ENCODE measurements at places on chromosomes 1 and 21.

DNA sequence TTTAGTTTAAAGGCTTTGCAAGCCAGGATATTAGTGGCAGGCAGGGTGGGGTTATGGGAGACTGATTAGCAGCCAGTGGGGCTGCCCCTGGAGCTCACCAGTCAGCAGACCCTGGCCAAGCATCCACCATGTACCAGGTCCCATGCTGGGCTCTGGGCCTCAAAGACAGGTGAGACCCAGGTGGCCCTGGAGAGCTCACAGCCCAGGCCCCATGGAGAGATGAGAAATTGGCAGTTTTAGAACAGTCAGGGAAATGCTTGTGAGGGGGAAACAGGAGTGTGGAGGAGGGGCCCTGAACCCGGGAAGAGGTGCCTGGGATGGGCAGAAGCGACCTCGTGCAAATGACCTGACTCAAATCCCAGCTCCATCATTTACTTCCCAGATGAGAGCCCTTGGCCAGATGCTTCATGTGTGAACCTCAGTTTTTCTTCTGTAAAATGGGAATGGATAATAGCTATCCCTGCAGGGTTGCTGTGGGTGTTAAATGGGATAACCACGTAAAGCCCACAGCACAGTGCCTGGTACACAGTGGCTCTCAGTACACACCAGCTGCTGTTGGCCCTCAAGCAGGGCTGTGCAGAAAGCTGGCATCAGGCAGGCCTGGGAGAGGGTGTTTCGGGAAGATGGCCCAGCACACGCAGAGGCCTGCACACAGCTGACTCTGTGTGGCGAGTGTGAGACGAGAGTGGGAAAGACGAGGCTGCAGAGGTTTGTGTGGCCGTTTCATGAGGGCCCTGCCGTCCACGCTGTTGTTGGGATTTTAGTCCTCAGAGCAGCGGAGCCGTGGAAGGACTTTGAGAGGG lies 518.5 kb downstream of the PTPRU start:
- DNase-seq, result no peak

- DNase-seq, result no peak
Observed at GRCh38 chr1:75136195-75136815, 2.1 kb downstream of the LHX8 start.

- no peak for DNase-seq
Observed at GRCh38 chr1:89697383-89697782, 64.5 kb downstream of the LRRC8C start.

DNA sequence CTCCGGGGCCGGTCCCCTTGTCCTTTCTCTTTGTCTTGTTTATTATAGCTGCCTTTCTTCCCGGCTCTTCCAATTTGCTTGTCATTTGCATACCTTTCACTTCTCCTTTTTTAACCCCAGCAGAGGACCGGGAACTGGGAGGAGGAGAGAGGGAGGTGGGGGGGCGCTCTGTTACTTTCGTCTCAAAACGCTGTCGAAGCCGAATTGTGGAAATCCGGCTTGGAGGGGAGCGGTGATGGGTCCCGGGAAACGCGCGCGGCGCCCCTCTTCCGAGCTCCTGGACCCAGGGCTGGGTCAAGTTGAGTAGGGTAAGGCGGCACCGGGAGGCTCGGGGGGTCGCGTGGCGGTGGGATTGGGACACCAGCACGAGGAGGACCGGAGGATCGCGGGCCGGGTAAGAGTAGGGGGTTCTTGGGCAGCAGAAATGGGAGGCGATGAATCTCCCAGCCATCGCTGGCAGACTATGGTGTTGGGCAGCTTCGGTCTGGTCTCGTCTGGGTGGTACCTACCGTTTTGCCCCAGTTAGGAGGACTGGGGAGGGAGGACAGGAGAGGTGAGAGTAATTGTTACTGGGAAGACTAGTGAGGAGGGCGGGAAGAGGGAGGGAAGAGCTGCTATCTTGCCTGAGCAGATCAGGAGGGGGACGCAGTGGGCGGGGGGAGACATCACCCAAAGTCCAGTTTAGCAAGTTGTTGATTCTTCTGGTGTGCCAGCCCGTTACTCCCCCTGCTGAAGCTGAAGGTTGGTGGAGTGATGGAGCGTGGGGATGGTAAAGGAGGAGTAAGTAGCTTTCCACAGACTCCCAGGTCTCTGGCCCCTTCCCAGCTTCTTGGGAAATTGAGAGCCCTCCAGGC lies 1.5 kb downstream of the PROX1 start:
- DNase-seq, result no peak

- no peak for DNase-seq
Observed at GRCh38 chr1:192311281-192311680, 5.5 kb upstream of the RGS21 start.

GRCh38 chr21:35922618-35923017 lies 137.7 kb downstream of the SETD4 start:
- DNase-seq, result no peak

DNA sequence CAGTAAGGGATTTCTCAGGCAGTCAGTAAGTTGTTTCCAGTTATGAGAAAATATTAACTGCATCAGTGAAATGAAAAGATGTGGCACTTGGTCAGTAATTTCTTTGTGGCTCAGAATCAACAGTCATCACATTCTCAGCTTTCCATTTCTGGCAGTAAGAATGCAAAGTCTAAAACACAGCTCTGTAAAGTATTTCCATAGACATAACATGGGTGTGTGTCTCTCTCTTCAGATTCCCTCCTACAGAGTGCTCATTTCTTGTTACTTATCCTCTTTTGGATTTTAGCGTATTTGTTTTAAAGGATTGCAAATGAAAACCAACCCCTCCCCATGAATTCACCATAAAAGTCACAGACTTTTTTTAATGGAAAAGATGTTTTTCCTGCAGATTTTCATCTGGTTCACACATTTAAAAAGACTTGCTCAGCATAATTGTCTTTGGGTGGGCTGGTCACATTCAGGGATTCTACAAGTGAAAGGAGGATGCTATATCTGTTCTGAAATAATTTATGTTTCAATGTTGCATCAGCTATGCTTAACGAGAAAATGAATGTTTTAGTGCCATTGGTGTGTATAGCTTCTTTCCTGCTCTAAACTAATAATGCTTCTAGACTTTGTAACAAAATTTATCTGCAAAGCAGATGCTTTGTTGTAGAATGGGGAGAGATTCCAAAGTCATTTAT lies 34.6 kb upstream of the CD55 start:
- DNase-seq, result no peak

- no peak for DNase-seq
Observed at GRCh38 chr1:114289824-114290223, 136.2 kb upstream of the SYT6 start.

GRCh38 chr1:222919478-222919865 lies 104.6 kb downstream of the DISP1 start:
- no peak for DNase-seq

GRCh38 chr1:176983731-176984130 lies 180.8 kb downstream of the ASTN1 start:
- DNase-seq, result no peak

- no peak for DNase-seq
Observed at GRCh38 chr1:26302733-26303405, 3.6 kb downstream of the UBXN11 start.

- DNase-seq, result no peak
Observed at GRCh38 chr1:209736490-209737117, 19.2 kb upstream of the TRAF3IP3 start.

- no peak for DNase-seq
Observed at GRCh38 chr1:29962831-29963247, 726.5 kb downstream of the PTPRU start.

DNA sequence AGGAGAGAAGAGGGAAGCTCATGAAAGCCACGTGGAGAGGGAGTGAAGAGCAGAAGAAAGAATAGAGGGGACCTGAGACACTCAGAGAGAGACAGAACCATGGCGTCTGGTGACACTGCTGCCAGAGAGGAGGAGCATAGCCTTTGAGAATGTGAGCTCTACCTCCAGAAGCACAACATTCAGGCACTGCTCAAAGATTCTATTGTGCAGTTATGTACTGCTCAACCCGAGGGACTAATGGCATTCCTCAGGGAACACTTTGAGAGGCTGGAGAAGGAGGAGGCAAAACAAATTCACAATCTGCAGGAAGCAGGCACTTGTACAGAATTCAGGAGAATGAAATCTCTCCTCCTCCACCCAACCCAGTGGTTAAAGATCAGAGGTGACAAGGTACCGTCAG lies 45.1 kb downstream of the BTBD8 start:
- no peak for DNase-seq

- no peak for DNase-seq
Observed at GRCh38 chr1:201272799-201273198, 10.5 kb upstream of the PKP1 start.

DNA sequence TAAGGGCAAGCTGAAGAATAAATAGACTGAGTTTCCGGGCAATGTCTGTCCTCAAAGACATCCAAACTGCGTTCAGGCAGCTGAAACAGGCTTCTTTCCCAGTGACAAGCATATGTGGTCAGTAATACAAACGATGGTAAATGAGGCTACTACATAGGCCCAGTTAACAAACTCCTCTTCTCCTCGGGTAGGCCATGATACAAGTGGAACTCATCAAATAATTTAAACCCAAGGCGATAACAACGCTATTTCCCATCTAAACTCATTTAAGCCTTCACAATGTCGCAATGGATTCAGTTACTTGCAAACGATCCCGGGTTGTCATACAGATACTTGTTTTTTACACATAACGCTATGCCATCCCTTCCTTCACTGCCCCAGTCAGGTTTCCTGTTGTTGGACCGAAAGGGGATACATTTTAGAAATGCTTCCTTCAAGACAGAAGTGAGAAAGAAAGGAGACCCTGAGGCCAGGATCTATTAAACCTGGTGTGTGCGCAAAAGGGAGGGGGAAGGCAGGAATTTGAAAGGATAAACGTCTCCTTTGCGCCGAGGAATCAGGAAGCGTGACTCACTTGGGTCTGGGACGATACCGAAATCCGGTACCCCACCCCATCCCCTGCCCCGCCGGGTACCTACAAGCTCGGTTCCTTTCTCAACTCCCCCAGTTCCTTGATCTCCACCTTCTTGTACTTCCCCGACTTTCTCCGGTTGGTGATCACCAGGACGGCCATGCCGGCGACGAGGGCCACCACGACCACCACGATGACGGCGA lies 1.3 kb downstream of the TACSTD2 start:
- DNase-seq, result no peak

DNA sequence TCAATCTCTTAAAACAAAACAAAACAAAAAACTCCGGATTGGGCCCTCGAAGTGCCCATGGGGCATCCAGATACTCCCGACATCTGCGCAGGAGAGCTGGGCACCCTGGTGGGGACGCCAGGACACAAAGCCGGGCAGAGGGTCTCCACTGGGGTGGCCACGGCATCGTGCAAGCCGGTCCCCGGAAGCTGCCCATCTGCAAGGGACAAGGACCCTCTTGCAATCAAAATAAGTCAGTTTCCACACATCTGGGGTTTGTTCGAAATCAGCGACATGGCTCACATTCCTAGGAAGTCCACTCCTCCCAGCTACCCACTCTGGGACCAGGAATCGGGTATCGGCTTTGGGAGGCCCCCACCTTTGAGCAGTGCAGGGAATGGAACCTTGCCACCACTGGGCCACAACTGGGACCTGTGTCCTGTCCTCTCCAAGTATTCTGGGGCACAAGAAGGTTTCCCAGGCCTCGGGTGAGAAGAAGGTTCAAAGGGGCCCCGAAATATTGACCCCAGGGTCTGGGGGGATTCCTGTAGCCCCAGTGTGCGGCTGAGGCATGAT lies 4.6 kb upstream of the PRDM16 start:
- DNase-seq, result no peak

DNA sequence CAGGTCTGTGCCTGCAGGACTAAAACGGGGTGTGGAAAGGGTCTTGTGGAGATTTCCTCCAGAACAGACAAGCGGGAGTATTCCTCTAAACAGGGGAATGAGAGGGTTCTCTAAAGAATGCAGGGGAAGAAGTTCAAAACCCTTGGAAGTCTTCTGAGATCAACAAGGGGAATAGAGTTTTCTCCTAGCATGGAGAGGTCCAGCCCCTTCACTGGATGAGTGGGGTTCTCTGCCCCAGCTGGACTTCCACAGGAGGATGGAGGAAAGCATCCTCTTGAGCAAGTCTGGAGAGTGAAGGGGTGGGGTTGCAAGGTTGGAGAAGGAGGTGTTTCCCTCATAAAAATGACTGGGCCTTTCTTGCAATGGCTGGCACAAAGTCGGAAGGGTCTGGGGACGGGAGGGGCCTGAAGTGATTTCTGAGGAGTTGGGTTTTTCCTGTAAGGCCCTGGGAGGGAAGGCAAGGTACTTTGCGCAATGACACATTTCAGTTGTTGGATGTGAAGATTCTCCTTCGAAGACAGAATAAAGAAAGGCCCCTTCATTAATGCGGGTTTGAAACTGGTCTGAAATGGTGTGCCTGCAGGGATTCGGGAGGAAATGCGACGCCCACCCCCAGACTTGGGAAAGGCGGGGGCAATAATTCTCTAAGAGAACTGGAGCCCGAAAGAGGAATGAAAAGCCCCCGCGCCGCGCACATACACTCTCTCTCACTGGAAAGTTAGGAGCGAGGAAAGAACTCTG lies 884 bp downstream of the SPATA6 start:
- no peak for DNase-seq

GRCh38 chr1:198304431-198304830 lies 147.6 kb downstream of the NEK7 start:
- DNase-seq, result no peak

- no peak for DNase-seq
Observed at GRCh38 chr1:209635850-209636249, 16.4 kb downstream of the LAMB3 start.
